ENCODE measurements at places on chromosomes 7 and 10. TPM values are rescaled to one million over a fixed set of nuclear protein-coding genes. Genes with fewer than 3 reads are reported as not detected.

PAPSS2 gene
- total RNA-seq: 32.6 TPM

SLC13A1 gene
- not detected for total RNA-seq

CD36 gene
- 8.9 TPM for total RNA-seq

TMEM130 gene
- 0.12 TPM for total RNA-seq

SFTPA1 gene
- not detected for total RNA-seq

BEND7 gene
- 4.9 TPM for total RNA-seq

MSMB gene
- total RNA-seq: not detected

SEPHS1 gene
- total RNA-seq: 42.7 TPM

CFAP69 gene
- total RNA-seq: 6.1 TPM

TMEM139 gene
- total RNA-seq: not detected

PSD gene
- 1.1 TPM for total RNA-seq

IDI2 gene
- not detected for total RNA-seq

SOSTDC1 gene
- total RNA-seq: 0.73 TPM

DRGX gene
- not detected for total RNA-seq

ACSM6 gene
- not detected for total RNA-seq

GRID1 gene
- total RNA-seq: 0.97 TPM

GIMAP1 gene
- total RNA-seq: not detected

ETV1 gene
- total RNA-seq: 12.8 TPM

VENTX gene
- total RNA-seq: not detected

DGKB gene
- total RNA-seq: 0.32 TPM

KCNMA1 gene
- total RNA-seq: 52.9 TPM

LRIT1 gene
- total RNA-seq: not detected

GPER1 gene
- 6.0 TPM for total RNA-seq

EPO gene
- not detected for total RNA-seq

SAP25 gene
- total RNA-seq: not detected

KLHDC10 gene
- 29.9 TPM for total RNA-seq

ASAH2 gene
- total RNA-seq: 0.12 TPM

LIPK gene
- not detected for total RNA-seq

SORBS1 gene
- total RNA-seq: 0.49 TPM

GJD4 gene
- 0.16 TPM for total RNA-seq

GNA12 gene
- total RNA-seq: 29.2 TPM

FAM24B gene
- 1.9 TPM for total RNA-seq

ANXA8L1 gene
- total RNA-seq: not detected

GRM3 gene
- not detected for total RNA-seq

TRPV5 gene
- not detected for total RNA-seq

PRDX3 gene
- total RNA-seq: 139 TPM

TWNK gene
- 5.2 TPM for total RNA-seq

MINDY4 gene
- 14.2 TPM for total RNA-seq

GHRHR gene
- not detected for total RNA-seq

CYP26C1 gene
- total RNA-seq: 0.16 TPM

CUBN gene
- 11.5 TPM for total RNA-seq

ST8SIA6 gene
- not detected for total RNA-seq

ZNF804B gene
- total RNA-seq: not detected

ACTR3C gene
- total RNA-seq: not detected

FOXP2 gene
- total RNA-seq: 13.1 TPM

Measured in hair follicle dermal papilla cell (primary cell).